ENCODE measurements at places on chromosomes 4 and X.

GRCh38 chr4:150855981-150856510, 159.0 kb downstream of the LRBA start:
- no peak for DNase-seq

GRCh38 chr4:165464813-165465381, 86.1 kb downstream of the CPE start:
- DNase-seq: no peak

DNA sequence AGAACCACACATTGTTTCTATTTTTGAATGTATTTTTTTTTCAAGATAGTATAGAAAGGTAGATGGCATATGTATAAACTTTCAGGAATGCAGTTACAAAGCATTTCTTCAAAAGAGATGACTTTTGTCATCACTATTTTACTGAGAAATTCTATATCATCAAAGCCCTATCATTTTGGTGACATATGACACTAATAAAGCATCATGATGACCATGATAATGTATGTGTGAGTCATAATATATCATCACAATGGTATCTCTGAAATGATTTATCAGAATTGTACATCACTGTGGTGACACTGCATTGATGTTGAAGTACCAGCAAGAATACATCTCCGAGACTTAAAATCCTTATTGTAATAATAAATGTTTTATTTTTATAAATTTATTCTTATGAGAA, 1740.8 kb downstream of the PCDH7 start:
- no peak for DNase-seq

DNA sequence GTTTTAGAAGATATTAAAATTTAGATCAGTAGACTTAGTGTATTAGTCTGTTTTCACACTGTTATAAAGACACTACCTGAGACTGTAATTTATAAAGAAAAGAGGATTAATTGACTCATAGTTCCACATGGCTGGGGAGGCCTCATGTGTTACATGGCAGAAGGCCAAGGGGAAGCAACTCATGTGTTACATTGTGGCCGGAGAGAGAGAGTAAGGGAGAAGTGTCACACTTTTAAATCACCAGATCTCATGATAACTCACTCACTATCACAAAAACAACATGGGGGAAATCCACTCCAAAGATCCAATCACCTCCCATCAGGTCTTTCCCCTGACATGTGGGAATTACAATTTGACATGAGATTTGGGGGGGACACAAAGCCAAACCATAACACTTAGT, 1159.7 kb upstream of the PCDH7 start:
- DNase-seq: no peak

DNA sequence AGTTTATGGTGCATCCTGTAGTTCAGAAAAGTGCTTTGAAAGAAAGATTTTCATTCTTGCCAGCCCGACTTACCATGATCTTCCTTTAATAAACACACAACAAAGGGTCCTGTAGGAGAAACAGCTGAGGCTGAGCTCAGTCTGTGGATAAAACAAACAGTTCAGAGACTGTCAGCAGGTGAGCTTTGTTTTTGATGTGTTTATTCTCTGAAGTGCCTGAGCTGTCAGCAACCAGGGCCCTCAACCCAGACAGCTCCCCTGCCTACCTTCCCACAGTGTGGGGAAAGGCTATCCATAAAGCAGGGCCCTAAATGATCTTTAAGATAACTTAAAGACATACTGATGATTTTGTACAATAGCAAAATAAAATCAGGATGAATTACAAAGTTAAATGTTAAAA, 459.2 kb upstream of the GALNT7 start:
- no peak for DNase-seq

Data from NCI-H187 treated with DMSO at 0.1 percent for 48 hours (cell line).